ENCODE measurements at places on chromosomes 4 and X.

GRCh38 chr4:101615652-101616051 is 174.9 kb upstream of the BANK1 start:
- no peak for DNase-seq

GRCh38 chr4:38774181-38774955 is 8.4 kb downstream of the TLR10 start:
- DNase-seq: no peak

- DNase-seq: no peak
Observed at GRCh38 chrX:110462957-110463356, 104.3 kb downstream of the RTL9 start.

DNA sequence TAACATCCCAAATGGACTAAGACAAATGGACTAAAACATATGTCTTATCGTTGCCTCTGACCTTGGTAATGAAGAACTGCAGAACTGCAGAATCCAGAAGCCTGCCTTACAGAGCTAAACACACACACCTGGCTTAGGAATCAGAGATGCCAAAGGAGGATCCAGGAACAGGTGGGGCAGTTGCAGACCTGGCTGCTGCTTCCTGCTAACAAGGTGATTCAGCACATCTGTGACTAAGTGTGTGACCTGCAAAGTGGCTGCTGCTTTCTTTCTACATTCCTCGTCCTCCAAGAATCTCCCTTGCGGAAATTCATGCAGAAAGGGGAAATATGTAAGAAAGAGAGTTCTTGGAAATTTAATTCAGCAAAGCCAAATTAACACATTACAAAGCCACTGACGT is 96.8 kb upstream of the NLGN4X start:
- DNase-seq: no peak

DNA sequence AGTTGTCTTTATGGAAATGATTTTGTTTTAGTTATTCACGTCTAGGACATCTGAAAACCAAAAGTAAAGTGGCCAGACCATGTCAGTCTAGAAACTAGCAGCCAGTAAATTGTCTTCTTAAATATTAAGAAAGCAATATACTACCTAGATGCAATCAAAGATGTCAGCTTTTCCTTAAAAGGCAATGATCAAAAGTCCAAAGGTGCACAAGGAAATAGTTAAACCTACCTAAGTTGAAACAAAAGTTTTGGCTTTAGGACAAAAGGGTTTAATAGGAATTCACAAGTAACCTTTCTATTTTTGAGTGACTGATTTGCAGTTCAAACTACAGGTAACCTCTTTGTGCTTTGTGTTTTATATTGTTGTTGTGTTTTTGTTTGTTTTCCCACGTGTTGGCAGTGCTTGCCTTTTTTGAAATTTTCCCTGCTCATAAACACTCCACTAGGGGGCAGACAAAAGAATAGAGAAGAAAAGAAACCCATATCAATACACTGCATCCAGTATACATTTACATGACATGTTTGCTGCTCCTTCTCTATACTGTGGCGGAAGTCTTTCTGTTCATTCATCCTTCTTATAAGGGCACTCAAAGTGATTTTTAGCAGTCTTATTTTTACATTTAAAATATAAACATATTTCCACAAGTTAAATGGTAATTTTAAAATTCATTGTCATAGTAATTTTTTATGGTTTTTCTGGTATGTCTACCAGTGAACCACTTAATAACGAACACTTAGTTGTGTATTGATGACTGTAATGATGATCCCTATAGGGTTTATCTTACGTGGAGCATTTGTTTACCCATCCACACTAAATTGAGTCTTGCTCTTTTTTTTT is 62.7 kb downstream of the GAB1 start:
- DNase-seq: no peak

GRCh38 chr4:87633243-87633642 is 16.8 kb upstream of the DMP1 start:
- DNase-seq: no peak

DNA sequence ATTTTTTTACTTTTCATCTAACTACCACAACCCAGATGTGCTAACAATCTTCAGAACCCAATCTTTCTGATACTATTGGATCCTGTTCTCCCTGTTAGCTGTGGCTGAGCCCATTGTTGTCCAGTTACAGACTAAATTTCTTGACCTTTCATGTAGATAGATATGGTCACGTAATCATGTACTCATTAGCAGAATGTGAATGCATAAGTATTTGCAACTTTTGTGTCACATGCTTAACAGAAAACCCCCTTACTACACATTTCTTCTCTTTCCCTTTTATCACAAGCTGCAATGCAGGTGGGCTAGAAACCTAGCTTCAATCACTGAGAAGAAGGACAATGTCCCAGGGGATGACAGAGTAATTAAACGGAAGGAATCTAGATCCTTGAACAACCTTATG is 13.1 kb upstream of the FAM13A start:
- DNase-seq: no peak

- no peak for DNase-seq
Observed at GRCh38 chr4:16896881-16897750, 1.3 kb downstream of the LDB2 start.

Measured in stimulated activated CD8-positive, alpha-beta memory T cell treated with anti-CD3 and anti-CD28 coated beads, Interleukin-15, amount 100 ng/mL, for 24 hours (primary cell).